ENCODE measurements at places on chromosomes 5 and 9. TPM values are rescaled to one million over a fixed set of nuclear protein-coding genes. Genes with fewer than 3 reads are reported as not detected.

CD274 gene
- 29.7 TPM for total RNA-seq

CLTA gene
- 317 TPM for total RNA-seq

GRCh38 chr9:136339173-136339957 is 12.0 kb downstream of the GPSM1 start:
- peak; percentile 49 for DNase-seq

GRCh38 chr5:55650386-55650785 is 61.7 kb downstream of the SLC38A9 start:
- DNase-seq, result peak; percentile 65

Data from endothelial cell of umbilical vein (primary cell).